ENCODE measurements at places on chromosomes 1 and 21. TPM values are rescaled to one million over a fixed set of nuclear protein-coding genes. Genes with fewer than 3 reads are reported as not detected.

- no peak for DNase-seq
Observed at GRCh38 chr1:26542771-26543451, 13.3 kb downstream of the RPS6KA1 start.

- no peak for DNase-seq
Observed at GRCh38 chr1:234899041-234899729, 229.5 kb downstream of the TOMM20 start.

GRCh38 chr1:108627256-108627655 lies 33.6 kb downstream of the HENMT1 start:
- no peak for DNase-seq

The NTMT2 gene
- total RNA-seq = not detected

Measured in transverse colon (tissue), 4 donors.